ENCODE measurements at places on chromosomes 5 and 9. TPM values are rescaled to one million over a fixed set of nuclear protein-coding genes. Genes with fewer than 3 reads are reported as not detected.

Gene CLIC3
- total RNA-seq: 1.9 TPM

GRCh38 chr9:17807613-17808282 lies 228.9 kb downstream of the SH3GL2 start:
- DNase-seq: peak; percentile 20

DNA sequence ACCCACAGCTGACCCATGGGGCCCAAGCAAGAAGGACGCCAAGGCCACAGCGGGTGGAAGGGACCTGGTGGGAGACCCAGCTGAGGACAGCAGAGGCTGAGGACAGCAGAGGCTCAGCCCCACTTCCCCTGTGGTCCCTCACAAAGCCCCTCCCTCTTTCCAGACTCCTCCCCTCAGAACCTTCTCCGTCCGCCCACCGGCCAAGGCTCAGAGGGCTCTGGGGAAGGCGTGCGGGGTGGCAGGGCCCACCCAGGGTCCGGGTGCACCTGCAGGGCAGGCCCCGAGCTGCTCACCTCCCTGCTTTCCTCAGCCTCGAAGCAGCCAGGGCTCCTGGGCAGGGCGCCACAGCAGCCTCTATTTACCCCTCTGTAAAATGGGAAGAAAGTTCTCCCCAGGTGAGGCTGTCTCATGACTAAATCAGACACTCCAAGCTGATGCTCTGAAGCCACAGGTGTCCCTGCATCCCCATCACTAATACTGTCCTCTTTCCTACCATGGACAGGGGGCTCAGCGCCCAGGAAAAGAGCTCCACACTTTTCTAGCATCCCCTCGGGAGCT lies 137.9 kb upstream of the PPP1R26 start:
- DNase-seq: no peak

GRCh38 chr9:134293031-134293521 lies 33.2 kb upstream of the RXRA start:
- no peak for DNase-seq

GRCh38 chr9:109419531-109419930 lies 78.6 kb downstream of the PTPN3 start:
- no peak for DNase-seq

Gene LARP1
- 96.5 TPM for total RNA-seq

DNA sequence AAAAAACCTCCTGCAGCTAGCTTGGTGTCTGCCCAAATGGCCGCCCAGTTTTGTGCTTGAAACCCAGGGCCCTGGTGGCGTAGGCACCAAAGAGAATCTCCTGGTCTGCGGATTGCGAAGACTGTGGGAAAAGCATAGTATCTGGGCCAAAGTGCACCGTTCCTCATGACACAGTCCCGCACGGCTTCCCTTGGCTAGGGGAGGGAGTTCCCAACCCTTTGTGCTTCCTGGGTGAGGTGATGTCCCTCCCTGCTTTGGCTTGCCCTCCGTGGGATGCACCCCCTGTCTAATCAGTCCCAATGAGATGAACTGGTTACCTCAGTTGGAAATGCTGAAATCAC lies 83.0 kb upstream of the JAK2 start:
- DNase-seq: peak; percentile 70

- DNase-seq: no peak
These were observed 1093.3 kb upstream of the CDH6 start for GRCh38 chr5:30100148-30100713.

DNA sequence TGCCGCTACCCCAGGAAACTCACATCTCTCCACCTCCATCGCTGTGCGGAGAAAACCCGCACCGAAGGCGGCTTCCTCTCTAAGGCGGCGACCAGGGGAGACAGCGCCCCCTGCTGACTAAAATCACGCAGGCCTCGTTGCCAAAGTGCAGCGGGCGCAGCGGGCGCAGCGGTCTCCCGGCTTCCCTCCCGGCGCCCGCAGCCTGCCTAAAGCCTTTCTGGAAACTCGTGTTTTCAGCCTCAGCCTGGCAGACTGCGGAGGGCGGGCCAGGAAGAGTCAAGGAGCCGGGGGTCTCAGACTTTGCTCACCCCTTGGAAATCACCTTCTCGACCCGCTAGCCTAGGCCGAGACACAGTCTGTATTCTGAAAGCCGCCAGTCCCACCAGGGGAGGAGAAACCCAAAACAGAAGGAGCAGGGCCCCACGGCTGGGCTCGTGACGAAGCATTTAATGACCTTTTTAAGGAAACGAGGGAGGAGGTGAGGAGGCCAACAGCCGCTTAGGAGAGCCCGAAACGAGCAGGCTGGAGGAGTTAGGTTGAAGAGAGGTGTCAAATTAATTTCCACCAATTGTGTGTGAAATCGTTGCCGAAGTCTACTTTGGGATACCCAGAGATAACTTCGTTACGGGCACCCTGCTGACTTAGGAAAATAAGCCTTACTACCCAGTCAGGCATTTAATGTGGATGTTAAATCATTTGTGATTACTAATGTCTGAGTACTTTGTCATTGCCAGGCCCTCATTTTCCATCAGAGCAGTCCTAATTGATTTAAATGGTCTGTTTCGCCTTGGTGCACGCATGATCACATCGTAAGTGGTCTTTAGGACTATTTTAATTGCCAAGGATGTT lies 7.3 kb upstream of the FOXB2 start:
- peak; percentile 29 for DNase-seq

GRCh38 chr5:38634568-38635369 lies 78.3 kb upstream of the LIFR start:
- peak; percentile 44 for DNase-seq

DNA sequence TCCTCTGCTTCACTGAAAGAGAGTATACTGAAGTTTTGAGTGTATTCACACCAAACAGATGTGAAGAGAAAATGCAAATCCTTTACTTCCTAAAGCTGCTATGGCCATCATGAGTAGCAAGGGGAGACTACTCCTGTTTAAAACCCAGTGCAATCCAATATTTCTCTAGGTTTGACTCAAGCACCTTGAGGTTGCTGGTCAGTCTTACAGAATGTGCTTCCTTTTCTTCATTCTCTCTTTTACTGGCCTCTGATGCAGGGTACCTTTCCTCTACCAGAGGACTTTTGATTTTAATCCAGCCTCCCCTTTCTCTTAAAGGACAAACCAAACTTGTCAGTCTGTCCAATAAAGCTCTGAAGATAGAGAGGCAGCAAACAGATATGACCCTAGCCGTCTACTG lies 98.1 kb upstream of the TLE4 start:
- no peak for DNase-seq

Gene MTX3
- 11.6 TPM for total RNA-seq

GRCh38 chr5:54793468-54794134 lies 191.8 kb downstream of the ESM1 start:
- DNase-seq: no peak

Gene DIRAS2
- total RNA-seq: 3.6 TPM

DNA sequence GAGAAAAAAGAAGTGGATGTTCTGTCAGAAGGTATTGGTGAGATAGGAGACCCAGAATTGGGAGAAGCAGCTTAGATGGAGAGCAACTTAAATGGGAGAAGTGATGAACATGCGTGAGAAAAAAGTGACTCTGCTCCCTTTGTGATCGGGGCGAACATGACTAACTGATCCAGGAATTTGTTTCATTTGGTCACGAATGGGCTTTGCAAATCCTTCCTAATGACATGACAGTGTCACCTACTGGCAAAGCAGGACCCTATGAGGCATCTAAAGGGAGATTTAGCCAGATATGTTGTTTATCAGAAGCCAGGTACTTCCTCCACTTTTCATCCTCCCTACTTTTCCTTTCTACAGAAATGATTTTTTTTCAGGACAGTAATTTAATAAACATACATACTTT lies 787.4 kb upstream of the RGMB start:
- no peak for DNase-seq

- no peak for DNase-seq
These were observed 79.0 kb downstream of the AK8 start for GRCh38 chr9:132798817-132799790.

- no peak for DNase-seq
These were observed 70.8 kb upstream of the COL5A1 start for GRCh38 chr9:134570711-134571325.

DNA sequence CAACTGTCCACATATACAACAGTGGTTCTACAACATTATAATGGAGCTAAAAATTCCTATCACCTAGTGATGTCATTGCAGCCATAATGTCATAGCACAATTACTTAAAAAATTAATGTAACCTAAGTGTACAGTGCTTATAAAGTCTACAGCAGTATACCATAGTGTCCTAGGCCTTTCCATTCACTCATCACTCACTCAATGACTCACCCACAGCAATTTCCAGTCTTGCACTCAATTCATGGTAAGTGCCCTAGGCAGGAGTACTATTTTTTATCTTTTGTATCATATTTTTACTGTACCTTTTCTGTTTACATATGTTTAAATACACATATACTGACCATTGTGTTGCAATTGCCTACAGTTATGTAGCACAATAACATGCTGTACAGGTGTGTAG lies 9.6 kb upstream of the PUM3 start:
- DNase-seq: no peak

- DNase-seq: no peak
These were observed 1.3 kb downstream of the MINAR2 start for GRCh38 chr5:129748913-129749880.

DNA sequence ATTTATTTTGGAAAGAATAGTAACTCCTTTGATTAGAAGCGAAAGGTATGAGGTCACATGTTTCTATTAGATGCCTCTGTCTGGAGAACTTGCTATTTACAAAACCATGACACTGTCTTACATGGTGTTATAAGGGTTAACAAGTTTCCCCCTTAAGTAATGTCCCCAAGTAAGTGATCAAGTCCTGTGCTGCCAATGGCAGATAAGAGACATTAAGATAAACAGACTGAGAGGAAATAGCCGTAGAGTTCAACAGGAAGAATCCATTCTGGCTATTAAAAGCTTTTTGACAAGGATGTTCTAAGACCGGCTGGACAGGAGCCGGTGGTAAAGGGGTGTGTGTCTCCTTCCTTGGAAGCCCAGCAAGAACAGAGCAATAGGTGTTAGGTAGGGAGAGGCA lies 257.5 kb downstream of the GADD45G start:
- DNase-seq: no peak

DNA sequence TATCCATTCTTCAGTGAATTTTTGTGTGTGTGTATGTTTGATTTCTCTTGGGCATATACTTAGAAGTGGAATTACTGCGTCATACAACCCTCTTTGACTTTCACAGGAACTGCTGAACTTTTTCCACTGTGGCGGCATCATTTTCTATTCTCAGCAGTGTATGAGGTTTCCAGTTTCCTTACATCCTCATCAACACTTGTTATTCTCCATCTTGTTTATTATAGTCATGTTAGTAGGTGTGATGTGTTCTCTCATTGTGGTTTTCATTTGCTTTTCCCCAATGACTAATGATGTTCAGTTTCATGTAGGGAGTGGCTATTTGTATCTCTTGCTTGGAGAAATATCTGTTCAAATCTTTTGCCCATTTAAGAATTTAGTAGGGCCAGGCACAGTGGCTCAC lies 2.6 kb downstream of the ZNF79 start:
- DNase-seq: no peak

Gene PCDHB9
- total RNA-seq: 0.17 TPM

DNA sequence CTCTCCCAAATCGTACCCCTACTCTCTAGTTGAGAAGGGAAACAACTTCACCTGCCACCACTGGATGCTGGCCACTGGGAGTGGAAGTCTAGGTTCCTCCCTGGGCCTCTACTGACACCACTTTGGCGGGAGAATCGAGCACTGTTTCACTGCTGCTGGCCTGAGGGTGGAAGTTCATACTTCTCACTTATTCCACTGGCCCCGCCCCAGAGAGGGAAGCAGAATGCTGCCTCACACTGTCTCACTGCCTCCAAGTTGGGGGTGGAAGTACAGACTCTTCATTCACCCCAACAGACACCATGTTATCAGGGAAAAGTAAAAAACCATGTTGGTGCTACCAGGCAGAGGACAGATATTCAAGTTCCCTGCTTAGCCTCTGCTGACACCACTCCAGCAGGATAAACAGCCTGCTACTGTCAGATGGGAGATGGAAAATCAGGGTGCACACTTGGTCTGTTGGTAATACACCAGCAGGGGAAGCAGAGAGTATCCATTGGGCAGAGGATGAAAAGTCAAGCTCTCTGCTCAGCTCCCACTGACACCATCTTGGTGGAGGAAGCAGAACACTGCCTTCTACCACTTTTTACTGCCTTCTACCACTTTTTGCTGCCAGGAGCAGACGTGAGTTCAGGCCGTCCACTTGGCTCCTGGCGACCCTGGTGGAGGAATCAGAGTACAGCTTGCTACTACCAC lies 159.4 kb downstream of the SIL1 start:
- no peak for DNase-seq

GRCh38 chr9:20325008-20325407 lies 297.3 kb downstream of the MLLT3 start:
- DNase-seq: no peak

DNA sequence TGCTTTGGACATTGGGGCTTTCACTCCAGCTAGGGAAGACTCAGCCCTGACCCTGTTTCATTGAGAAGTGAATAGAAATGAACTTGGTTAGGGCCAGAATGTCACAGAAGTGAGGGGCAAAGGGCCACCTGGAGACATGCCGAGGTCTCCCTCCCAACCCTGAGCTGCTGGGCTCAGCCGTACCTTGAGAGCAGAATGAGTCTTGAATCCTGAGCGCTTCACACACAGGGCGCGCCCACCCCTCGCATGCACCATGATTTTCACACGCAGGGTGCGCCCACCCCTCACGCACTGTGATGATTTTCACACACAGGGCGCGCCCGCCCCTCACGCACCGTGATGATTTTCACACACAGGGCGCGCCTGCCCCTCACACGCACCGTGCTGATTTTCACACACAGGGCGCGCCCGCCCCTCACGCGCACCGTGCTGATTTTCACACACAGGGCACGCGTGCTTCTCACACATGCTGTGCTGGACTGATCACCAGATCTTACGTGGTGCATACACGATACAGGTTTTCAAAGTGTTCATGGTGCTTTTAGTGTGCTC lies 99.0 kb downstream of the EHMT1 start:
- no peak for DNase-seq

DNA sequence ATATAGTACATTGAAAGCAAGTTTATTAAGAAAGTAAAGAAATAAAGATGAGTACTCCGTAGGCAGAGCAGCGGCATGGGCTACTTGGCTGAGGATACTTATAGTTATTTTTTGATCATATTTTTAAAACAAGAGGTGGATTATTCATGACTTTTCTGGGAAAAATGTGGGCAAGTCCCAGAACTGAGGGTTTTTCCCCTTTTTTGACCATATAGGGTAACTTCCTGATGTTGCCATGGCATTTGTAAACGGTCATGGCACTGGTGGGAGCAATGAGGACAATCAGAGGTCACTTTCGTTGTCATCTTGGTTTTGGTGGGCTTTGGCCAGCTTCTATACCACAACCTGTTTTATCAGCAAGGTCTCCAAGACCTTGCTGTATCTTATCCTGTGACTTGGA lies 5.2 kb upstream of the BASP1 start:
- DNase-seq: no peak

GRCh38 chr5:96924016-96924443 lies 11.8 kb upstream of the LNPEP start:
- no peak for DNase-seq

Gene PDLIM4
- total RNA-seq: 249 TPM

GRCh38 chr5:111111956-111112355 lies 19.8 kb downstream of the WDR36 start:
- DNase-seq: no peak

DNA sequence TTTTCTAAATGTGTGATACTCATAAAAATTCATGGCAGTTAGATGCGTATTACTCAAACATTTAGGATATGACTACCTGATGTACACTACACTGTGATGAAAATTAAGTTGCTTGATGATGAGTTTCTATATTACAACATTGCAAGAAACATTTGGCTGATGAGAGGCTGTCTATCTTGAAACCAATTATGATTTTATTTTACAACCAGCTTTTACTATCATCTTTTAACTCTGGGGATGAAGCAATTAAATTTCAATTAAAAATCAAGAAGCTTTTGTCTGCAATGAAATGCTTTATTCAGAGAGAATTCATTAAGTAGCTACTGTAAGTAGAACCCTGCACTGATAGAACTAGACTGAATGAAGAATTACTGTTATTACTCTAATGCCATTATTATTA lies 500.4 kb downstream of the KCTD16 start:
- no peak for DNase-seq

Gene PCDHB3
- 2.9 TPM for total RNA-seq

Measured in renal cortical epithelial cell (primary cell).